ENCODE measurements at places on chromosomes 12 and 14.

- no peak for DNase-seq
Observed at GRCh38 chr12:45296046-45296586, 80.2 kb downstream of the ANO6 start.

GRCh38 chr12:3016191-3016590 lies 57.0 kb downstream of the TEAD4 start:
- no peak for DNase-seq

DNA sequence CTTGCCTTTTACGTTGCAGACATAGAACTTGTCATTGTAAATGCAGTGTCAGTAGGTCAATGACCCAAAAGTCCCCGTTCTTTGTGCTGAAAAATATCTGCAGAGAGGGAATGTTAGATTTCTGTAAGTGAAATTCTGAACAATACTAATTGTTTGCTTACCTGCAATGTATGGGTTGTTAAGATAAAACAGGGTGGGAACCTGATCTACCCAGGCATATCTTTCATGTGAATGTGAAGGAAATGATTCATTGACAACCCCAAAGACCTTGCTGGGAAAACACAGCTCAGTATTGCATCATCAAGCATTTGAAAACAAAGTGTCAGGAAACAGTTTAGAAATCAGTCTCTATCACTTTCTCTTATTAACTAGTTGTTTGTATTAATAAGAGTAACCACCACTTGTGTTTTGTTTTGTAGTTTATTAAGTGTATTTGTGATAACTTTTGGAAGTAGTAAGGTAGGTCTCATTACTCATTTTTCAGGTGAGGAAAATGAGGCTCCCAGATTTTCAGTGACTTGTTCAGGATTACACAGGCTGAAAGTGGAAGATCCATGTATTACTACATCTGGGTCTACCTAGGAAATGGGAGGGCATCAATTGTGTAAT lies 57.9 kb upstream of the SLC38A2 start:
- DNase-seq: peak; percentile 57

GRCh38 chr12:63064080-63064479 lies 86.9 kb downstream of the AVPR1A start:
- no peak for DNase-seq

GRCh38 chr12:14418451-14418890 lies 53.0 kb downstream of the ATF7IP start:
- DNase-seq: no peak

DNA sequence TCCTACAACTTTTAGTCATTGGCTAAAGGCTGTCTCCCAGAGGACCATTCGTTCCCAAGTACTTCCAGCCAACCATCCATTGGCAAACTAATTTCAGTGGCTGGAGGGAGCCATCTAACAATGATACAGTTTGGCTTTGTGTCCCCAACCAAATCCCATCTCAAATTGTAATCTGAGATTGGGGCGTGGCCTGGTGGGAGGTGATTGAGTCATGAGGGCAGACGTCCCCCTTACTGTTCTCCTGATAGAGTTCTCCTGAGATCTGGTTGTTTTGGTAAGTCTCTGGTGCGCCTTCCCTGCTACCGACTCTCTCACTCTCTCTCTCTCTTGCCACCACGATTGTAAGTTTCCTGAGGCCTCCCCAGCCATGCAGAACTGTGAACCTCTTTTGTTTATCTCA lies 99.7 kb upstream of the FUT8 start:
- no peak for DNase-seq

GRCh38 chr12:65875640-65876071 lies 51.4 kb downstream of the HMGA2 start:
- no peak for DNase-seq

DNA sequence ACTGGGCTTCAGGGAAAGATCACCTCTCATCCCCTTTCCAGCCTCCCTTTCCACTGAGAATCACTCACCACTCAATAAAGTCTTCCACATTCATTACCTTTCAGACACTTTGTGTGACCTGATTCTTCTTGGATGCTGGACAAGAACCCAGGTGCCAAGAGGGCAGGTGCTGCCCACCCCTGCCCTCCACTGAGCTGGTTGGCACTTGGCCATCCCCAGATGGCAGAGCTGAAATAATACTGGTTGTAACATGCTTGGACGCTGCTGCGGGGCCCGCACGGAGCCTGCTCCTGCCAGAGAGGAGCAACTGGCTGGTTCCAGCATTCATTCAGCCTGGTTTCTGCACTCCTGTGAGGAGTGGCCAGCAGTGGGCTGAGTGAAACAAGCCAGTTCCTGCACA lies 386.7 kb upstream of the CCDC196 start:
- no peak for DNase-seq

- no peak for DNase-seq
Observed at GRCh38 chr14:75240781-75241180, 37.8 kb upstream of the FOS start.

DNA sequence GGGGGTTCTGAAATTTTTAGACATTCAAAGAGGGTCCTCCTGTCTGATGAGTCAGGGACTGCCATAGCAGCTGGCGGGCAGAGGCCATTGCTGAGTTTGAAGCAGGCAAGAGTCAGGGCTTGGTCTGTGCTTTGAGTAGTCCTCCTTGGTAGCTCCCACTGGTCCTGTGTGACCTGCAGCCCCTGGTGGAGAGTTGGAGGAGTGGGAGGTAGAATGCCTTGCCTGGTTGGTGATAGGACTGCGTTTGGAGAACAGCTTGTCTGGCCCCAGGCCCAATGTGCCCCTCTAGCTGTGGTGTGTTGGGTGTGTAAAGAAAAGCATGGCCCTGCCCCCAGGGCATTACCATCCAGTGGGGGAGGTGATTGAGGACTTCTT lies 116.7 kb downstream of the BEGAIN start:
- DNase-seq: no peak

DNA sequence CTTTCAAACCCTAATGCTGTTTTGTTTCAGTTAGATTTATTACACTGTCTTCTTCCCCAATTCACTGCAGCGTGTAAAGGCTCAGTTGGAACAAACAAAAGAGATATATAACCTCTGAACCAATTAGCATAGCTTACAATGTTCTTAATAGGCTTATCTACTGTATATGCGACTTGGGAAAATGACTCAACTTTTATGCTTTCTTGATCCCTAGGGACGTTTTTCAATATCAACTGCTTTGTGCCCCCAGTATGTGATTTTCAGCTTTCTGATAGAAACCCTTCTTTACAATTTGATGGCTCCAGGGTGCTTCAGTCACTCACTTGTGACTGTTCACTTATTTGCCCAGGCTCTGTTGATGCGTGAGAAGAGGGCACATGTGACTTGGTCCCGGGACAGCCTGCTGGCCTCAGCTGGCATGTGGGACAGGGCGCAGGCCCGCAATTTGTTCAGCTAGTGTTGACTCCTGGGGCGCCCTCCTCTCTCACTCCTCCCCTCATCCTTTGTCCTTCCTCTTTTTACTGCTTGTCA lies 107.1 kb downstream of the TMTC2 start:
- no peak for DNase-seq

DNA sequence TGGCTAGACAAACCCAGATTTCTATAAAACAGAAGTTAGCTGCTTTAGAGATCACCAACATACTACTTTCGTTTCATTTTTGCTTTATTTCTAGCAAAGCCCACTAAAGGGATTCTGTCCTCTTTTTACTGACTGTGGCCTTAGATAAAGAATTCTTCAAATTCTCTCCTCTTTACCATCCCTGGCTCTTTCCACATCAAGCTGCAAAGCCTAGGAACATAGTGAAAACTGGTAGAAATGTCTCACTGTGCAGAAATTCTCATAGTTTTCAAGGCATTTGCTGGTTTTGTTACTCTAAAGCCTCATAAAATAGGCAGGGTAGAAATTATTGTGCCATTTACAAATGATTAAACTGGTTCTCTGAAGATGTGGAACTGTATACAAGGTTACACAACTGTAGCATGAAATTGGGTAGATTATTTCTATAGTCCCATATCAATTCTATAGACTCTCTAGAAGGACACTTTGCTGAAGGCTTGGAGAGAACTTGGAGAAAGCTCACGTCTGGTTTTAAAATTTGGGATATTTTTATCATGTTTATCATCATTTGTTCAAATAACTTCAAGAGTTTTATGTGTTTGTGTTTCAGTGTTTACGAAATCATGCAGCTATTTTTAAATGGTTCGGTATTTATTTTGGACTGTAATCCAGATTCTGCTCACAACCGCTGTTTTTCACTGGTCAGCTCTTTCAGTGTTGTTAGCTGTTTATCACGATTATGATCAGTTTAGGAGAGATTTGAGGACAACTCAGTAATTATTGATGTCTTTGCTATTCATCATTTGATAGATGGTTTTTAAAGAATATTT lies 36.7 kb upstream of the CSRP2 start:
- no peak for DNase-seq

- DNase-seq: no peak
Observed at GRCh38 chr14:32940066-32940651, 1.5 kb downstream of the NPAS3 start.

- DNase-seq: peak; percentile 45
Observed at GRCh38 chr12:115964626-115965025, 312.9 kb downstream of the MED13L start.
